ENCODE measurements at places on chromosomes 3 and 15.

- no peak for DNase-seq
Measured at GRCh38 chr3:160540551-160540950, 24.8 kb downstream of the KPNA4 start.

- no peak for DNase-seq
Measured at GRCh38 chr3:193897288-193897687, 238.7 kb upstream of the HES1 start.

DNA sequence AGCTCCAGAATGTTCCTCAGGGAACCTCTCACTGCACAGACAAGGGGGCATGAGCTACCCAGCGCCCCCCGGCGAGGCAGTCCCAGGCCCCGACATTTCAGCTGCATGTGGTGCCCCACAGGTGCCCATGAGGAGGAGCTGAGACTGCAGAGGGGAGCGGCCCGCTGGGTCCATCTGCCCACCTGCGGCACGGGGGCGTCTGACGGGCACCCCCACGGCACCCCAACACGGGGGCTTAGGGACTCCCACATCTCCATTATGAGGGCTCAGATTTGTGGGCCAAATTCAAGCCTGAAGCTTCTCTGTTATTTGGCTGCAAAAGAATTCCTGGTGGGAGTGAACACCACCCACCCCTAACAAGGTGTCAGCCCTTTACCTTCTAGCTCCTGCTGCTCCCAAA is 258.4 kb downstream of the UACA start:
- no peak for DNase-seq

DNA sequence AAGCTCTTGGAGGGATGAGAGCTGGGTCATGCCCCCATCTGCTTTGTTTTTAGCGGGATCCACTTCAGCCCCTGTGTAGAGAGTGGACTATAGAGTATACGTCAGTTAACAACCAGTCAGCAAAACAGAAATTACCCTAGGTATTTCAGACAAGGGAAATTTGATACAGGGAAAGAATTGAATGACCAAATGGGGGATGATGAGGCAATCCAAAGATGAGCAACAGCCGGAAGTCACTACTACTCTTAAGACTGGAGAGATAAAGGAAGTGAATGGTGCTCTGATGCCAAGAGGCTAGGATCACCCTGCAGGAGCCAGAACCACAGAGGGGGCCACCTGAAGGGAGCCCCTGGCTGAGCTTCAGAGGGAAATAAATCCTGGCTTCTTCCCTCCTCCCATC is 1.7 kb upstream of the GPR62 start:
- no peak for DNase-seq

- no peak for DNase-seq
Measured at GRCh38 chr15:50134524-50135024, 15.5 kb upstream of the ATP8B4 start.

DNA sequence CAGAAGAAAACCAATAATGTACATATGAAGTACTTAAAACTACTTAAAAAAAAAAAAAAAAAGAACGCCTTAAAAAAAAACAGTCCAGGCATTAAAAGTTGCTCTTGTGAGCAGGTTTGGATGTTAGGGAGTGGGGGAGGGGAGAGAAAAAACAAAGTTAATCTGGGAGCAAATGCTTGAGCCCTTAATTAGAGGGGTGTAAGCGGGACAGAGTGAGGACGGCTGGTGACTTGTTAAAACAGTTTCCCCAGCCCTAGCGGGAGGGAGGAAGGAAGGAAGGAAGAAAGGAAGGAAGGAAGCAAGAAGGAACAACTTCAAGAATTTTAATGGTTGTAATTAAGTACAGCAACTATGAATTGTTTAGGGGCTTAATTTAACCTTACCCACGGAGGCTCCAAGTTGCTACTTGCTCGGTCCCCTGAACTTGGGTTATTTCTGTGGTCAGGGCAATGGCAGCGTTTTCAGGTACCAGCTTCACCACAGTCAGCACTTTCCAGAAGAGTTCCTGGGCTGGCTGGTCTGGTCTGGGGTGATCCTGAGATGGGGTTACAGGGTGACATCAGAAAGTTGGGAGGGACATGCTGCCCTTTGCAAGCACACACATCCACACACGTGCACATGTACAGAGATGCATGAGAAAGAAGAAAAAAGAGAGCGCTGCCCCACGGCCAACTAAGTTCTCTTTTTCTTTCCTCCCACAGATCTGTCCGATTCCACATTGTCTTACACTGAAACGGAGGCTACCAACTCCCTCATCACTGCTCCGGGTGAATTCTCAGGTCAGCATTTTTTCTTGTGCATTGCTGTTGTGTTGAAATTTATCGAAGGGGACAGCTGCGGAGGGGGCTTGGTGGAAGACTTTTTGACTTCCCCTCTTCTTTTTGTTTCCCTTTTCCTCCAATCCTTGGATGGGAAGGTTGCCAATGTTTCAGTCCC is 14.0 kb downstream of the SMAD6 start:
- no peak for DNase-seq

GRCh38 chr3:137062250-137062649 is 104.5 kb downstream of the IL20RB start:
- no peak for DNase-seq

GRCh38 chr15:39317225-39317624 is 263.7 kb upstream of the THBS1 start:
- DNase-seq, result no peak

DNA sequence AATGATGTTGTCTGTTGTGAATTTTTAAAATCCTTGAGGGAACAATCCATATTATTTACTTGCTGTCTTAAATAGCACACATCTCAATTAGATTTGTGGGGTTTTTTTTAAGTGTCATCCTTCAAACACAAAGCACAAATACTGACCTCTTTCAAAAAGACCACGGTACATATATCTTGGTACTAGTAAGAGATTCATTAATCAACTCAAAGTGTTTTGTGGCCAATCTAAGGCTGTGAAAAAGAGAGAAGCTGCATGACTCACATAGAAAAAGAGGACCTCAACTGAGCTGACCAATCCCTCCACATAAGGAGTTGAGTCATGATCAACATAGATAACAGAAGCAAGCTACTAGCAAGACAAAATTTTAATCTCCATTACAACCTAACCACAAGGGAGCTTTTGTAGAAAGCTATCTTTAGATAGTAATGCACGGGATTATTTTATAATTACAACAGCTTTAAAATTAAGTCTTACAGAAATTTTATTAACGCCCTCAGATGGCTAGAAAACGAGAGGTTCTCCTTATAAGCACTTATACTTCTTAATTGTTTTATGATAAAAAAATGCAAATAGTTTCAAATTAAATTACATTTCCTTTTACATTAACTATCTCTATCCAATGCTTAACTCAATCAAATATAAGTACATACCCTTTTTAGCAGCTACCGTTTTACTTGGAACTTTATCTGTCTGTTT is 60.5 kb downstream of the TOP2B start:
- no peak for DNase-seq
